ENCODE measurements at places on chromosomes 6 and 20.

- DNase-seq: no peak
Observed at GRCh38 chr6:55518529-55519060, 60.4 kb downstream of the HMGCLL1 start.

DNA sequence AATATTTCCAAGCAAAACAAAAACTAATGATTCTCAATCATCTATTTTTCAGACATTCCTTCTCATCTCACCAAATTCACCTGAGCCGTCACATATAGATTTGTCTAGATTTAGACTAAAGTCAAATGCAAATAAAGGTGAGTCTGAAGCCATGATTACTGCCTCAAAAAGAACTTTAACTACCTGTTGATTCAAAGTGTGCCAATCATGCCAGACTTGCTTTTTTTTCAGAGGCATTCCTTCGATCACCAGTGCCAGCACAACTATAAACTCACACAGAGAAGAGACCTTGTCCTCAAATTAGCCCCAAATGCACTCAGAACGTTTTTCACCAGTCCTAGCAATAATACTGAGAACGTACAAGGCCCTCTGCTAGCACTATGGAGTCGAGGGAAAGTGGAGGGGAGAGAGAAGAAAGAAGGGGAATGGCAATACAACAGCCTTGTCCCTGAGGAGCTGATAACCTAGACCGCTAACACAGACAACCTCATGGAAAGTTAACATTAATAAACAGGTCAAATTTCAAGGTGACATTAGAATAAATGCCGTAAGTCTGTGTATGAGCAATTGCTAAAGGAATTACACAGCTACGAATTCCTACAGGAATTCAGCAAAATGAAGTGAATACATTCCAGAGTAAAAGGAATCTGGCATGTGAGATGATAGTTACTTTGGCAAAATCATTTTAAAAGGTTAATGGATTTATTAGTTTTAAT lies 60.9 kb downstream of the EPB41L2 start:
- no peak for DNase-seq

- no peak for DNase-seq
Observed at GRCh38 chr20:48489046-48489463, 338.7 kb downstream of the PREX1 start.

DNA sequence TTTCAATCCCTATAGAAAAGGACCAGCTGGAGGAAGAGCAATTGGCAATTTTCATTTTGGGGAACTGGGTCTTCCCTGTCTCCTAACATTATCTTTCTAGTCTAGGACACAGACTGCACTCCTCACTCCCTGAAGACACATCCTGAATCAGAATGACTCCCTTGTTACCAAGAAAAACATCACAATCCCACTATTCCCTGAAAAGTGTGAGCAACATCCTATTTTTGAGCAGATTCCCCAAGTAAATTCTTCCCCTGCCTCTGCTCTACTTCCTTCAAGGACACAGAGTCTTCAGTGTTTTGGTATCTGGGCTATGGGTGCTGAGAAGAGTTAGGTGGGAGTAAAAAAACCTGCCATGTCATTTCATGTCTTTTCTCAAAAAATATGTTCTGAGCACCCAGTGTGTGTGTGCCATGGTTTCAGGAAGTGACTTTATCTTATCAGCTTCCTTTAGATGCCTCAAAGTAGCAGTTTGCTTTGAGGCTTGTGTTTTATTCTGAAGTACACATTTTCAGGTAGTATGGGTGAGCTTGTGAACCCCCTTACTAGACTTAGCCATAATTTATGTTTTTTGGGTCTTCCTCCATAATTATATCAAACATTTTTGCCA lies 12.4 kb downstream of the LAMA4 start:
- DNase-seq: no peak

DNA sequence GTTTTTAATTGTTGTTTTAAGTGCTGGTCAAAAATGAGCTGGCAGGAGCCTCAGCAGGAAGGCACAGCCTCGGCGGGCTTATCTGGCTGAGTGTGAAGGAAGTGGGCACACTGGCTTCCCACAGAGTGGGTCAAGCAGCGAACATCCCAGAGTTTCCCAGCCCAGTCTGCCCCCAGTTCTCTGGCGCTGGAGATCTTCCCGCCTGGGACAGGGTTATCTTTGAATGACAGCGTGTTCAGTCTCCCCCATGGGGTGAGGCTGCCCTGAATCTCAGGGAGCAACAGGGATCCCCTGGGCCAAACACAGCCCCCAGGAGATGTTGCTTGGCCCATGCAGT lies 122.2 kb upstream of the PTPN1 start:
- DNase-seq: no peak

DNA sequence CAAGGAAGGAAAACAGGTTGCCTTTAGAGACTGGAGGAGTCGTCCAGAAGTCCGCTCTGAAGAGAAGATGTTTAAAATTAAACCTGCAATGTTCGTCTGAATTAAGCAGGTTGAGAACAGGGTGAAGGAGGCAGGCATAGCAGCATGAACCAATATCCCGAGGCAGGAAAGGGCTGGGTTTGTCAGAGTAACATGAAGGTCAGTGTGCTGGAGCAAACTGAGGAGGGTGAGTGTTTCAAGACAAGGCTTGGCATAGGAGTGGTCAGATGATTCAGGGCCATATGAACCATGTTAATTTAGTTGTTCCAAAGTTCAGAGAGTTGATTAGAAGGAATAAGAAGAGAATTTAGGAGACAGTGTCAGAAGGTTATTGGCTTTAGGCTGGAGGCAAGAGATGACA lies 93.3 kb downstream of the UTRN start:
- no peak for DNase-seq

- DNase-seq: no peak
Observed at GRCh38 chr20:47319517-47320252, 36.8 kb downstream of the ZMYND8 start.

GRCh38 chr6:70901324-70901723 lies 55.5 kb downstream of the B3GAT2 start:
- no peak for DNase-seq

DNA sequence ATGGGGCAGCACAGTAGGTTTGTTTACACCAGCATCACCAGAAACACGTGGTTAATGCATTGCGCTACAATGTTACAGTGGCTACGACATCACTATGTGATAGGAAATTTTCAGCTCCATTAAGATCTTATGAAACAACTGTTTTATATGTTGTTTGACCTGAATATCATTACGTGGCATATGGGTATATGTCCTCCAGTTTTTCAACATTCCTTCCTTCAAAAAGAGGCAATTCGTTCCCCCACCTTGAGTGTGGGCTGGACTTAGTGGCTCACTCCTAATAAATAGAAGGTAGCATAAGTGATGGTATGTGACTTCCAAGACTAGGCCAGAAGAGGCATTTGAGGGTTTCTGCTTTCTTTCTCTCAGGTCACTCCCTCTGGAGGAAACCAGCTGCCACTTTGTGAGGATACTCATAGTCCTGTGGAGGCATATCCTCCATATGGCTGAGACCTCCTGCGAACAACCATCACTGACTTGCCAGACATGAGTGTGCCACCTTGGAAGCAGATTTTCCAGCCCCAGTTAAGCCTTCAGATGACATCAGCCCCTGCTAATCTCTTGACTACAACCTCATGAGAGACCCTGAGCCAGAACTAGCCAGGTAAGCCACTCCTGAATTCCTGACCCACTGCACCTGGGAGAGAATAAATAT lies 2.3 kb upstream of the TRAM2 start:
- no peak for DNase-seq

DNA sequence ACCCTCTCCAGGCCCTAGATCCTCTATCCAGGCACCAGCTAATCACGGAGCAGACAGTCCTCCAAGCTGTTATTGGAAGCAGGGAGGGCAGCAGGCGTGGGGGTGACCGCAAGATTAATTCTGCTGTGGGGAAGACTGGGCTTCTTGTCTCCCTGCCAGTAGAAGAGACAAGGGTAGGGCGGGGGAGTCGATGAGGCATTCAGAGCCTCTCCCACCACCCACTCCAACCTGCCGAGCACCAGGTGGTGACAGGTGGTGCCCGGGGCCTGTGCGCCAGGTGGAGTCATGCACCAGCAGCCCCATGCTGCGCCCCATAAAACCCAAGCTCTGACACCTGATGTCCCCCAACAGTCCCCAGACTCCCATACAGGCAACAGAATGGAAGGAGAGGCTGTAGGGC lies 89.6 kb downstream of the CDH22 start:
- DNase-seq: no peak

GRCh38 chr6:116247285-116247684 lies 6.6 kb downstream of the TSPYL4 start:
- DNase-seq: no peak

GRCh38 chr6:64482631-64483030 lies 847.0 kb downstream of the PHF3 start:
- DNase-seq: no peak

DNA sequence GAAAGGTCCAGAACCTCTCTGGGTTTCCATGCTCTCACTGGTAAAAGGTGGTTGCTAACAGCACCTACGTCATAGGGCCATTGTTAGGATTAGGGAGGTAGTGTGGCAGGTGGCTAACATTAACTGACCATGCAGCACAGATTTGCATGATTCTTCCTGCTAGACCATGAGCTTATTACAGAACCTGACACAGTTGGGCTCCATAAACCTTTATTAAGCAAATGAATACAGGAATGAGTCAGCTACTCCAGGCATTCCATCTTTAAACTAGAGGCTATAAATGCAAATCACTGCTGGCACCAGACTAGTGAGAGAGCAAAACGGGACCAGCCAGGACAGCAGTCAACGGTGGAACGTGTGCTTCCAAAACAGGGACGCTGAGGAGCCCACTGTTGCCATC lies 440.1 kb downstream of the PTPRT start:
- DNase-seq: no peak

DNA sequence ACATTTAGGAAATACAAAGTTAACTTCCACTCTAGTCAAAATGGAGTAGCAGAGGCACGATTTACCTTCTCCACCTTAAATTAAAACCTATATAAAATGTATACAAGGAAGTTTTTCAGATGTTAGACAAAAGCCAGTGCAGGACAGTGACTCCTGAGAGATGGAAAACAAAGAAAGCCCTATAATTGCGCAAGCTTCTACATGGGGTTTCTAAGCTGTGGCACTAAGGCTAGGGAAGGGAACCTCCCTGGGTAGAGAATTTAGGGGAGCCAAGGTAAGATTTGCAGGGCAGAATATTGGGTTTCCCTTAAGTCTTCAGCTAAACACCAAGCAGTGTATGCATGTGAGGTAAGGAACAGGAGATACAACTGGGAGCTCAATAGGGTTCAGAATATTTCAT lies 18.5 kb upstream of the ZC3H12D start:
- DNase-seq: no peak

DNA sequence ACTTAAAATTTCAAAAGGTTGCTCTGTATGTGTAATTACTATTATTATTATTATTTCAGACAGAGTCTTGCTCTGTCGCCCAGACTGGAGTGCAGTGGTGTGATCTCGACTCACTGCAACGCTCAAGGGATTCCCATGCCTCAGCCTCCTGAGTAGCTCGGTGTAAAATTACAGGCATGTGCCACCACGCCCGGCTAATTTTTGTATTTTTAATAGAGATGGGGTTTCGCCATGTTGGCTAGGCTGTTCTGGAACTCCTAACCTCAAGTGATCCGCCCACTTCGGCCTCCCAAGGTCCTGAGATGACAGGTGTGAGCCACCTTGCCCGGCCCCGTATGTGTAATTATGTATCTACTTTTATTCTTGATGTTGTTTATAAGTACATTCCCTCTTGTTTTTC lies 65.3 kb upstream of the ZNF217 start:
- DNase-seq: no peak

DNA sequence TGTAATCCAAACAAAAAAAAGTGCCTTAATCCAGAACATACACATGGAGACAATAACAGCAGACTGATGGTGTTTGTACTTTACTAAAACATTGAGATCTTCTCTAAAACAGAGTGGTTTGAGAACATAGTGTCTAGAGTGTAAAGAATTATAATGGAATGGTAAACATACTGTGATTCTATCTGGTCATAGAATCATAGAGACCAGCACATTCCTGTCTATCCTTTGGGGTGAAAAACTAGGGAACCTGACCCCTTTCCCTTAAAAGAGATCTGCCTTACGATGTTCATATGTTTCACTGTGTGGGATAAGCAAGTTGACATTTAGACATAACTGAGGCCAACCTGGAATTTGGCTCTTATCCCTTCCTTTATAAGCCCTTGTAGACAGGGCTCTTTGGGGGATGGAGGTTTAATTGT lies 55.7 kb downstream of the TRMT11 start:
- no peak for DNase-seq

- no peak for DNase-seq
Observed at GRCh38 chr6:151054306-151054705, 185.5 kb upstream of the AKAP12 start.

- peak; percentile 69 for DNase-seq
Observed at GRCh38 chr6:13526727-13527670, 39.6 kb upstream of the GFOD1 start.

- peak; percentile 25 for DNase-seq
Observed at GRCh38 chr20:60950561-60950960, 301.5 kb upstream of the CDH4 start.

DNA sequence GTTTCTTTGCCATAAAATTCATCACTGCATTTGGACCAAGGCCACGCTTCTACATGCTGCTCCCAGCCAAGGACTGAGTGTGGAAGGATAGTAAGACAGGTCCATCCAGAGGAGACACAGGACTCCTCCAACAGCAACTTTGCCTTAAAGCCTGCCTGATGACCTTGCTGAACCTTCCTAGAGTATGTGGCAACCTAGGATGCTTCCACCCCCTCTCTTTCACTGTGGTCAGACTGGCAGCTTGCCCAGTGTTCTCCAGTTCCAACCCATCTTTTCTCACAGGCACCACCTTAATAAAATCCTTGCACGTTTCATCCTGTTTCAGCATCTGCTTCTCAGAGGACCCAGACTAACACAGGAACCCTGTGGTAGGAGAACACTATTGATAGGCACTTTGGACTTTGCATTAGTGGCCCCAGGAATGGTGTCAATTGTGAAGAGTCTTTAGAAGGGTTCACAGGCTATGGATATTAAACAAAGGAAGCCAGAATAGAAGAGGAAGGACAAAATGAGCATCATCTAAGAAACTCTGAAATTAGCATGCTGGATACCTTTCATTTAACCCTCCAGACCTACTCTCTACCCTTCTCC lies 2.4 kb upstream of the PKHD1 start:
- peak; percentile 50 for DNase-seq

DNA sequence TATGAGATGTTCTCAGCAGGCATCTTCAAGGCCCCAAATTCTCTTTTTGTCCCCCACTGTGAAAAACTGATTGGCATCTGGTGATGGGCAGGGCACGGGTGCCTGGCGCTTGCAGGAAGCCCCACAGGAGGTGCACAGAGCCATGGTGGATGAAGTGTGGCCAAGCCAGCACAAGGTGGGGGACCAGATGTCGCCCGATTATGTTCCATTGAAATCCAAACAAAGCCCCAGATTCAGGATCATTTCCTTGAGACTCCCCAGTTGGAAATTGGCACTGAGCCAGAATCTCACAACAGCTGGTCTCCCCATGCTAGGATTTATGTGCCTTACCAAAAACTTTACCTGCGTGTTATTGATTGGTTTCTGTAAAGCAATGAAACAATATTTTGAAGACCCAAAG lies 186.1 kb downstream of the ADAT2 start:
- DNase-seq: no peak

GRCh38 chr20:43306837-43307236 lies 117.1 kb upstream of the PTPRT start:
- no peak for DNase-seq
